Thymus (tissue), 14 donors: ENCODE measurements at places on chromosomes 4 and X. TPM values are rescaled to one million over a fixed set of nuclear protein-coding genes. Genes with fewer than 3 reads are reported as not detected.

The MAGEB10 gene
- not detected for total RNA-seq

GRCh38 chr4:47784222-47784621, 53.6 kb downstream of the CORIN start:
- no peak overlapping the region for H3K27ac ChIP-seq
- H3K4me3 ChIP-seq: no peak overlapping the region
- no peaks in the 10 kb centered on the region for H3K27me3 ChIP-seq
- H3K4me1 ChIP-seq: no peaks in the 10 kb centered on the region
- no peak for DNase-seq
- H3K36me3 ChIP-seq: no peaks in the 10 kb centered on the region

DNA sequence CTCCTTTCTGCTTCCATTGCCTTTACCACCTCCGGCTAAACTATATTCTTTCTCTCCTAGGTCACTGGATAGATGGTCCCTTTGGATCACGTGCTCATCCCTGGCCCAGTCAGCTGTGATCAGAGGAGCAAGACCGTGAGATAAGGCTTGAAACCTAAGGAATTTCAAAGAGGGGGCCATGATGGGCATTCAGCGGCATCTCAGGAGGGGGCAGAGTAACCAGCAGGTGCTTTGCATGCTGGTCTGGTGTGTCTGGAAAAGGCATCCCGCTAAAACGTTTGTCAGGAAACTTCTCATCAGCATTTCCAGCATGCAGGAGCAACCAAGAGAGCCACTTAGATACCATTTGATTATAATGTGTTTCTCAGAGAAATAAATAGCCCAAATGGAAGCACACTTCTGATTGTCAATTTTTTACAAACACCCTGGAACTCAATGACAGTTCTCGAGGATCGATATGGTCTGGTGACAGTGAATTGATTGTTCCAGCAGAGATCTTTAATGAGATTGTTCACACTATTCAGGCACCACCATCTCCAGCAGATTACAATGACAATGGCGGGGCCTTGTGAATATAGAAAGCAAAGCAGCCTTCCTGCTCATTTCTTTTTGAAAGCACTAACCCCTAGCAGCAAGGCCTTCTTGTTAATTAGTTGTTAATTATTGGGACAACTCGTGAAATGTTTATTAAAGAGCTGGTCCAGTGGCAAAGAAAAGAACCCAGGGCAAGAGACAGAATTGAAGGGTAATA, 327.1 kb downstream of the PTTG2 start:
- H3K36me3 ChIP-seq: no peaks in the 10 kb centered on the region
- no peak overlapping the region for H3K27ac ChIP-seq
- H3K4me3 ChIP-seq: no peak overlapping the region
- no peaks in the 10 kb centered on the region for H3K27me3 ChIP-seq
- no peak for DNase-seq

The EDA gene
- total RNA-seq: 0.76 TPM

GRCh38 chr4:159389756-159390155, 286.9 kb downstream of the RAPGEF2 start:
- H3K4me3 ChIP-seq: no peak overlapping the region
- H3K27me3 ChIP-seq: no peaks in the 10 kb centered on the region
- no peak overlapping the region for H3K27ac ChIP-seq
- H3K36me3 ChIP-seq: no peaks in the 10 kb centered on the region
- H3K4me1 ChIP-seq: no peaks in the 10 kb centered on the region

The INTS6L gene
- 26.3 TPM for total RNA-seq

- H3K27me3 ChIP-seq: no peaks in the 10 kb centered on the region
- no peaks in the 10 kb centered on the region for H3K4me1 ChIP-seq
- DNase-seq: no peak
- no peaks in the 10 kb centered on the region for H3K36me3 ChIP-seq
Observed at GRCh38 chr4:45438047-45438446, 685.8 kb downstream of the GABRG1 start.

DNA sequence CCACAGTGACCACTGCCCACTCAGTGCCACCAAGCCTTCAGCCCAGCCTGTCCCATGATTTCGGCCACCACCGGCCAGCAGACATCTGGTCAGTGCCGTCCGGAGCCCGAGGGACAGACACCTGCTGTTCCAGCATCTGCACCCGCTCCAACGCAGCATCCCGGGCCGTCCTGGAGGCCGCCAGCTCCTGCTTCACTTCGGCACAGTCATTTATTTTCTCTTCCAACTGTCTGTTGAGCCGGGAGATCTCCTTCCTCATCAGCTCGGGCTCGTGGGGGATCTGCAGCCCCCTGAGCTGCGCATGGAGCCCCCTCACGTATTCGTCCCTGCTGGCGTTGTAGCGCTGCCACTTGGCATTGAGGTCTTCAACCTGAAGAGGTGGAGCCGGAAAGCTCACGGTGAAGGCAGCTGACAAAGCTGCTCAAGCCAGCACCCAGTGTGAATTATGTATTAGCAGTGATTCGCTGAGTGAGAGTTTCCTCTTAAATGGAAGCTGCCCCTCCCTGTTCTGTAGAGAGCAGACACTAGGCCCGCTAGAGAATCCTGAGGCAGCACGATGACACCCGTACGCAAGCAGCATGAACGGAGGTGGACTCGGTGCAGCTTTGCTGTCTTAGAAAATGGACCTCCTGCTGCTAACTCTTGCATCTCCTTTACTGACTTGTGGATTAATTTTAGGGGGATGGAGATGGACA, 11.4 kb downstream of the TNIP2 start:
- H3K4me1 ChIP-seq: peaks cover 35% of the 10 kb centered on the region
- no peak overlapping the region for H3K27ac ChIP-seq
- H3K4me3 ChIP-seq: no peak overlapping the region
- H3K36me3 ChIP-seq: peaks cover 60% of the 10 kb centered on the region
- no peak for DNase-seq

DNA sequence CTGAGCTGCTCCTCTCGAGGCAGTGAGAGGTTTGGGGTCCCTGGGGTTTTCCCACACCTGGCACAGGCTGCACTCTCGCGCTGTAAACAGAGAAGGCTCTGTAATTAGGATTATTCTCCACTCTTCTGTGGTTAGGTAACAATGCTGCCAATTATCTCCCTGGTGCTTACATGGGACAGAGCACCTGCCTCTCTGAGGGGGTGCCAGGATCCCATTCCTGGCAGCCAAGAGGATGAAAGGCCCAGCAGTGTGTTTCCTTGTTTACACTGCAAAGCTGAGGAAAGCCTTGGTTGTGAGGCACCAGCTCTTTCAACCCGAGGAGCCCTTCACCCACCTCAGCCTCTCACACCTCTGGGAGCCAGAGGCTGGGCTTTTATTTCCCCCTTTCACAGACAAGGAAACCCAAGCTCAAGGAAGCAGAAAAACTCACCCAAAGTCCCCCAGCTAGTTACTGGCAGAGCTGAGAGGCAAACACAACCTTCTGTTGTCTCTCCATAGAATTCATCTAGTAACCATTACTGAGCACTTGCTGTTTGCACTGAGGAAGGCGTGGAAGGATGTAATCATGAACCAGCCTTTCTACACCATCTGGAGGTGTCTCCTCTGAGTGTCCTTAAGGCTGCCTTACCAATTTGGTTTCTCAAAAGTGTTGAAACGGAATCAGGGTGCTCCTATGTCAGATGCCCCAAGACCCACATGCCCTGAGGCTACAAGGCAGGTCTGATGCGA, 39.7 kb upstream of the PROM1 start:
- no peak overlapping the region for H3K4me3 ChIP-seq
- H3K27me3 ChIP-seq: no peaks in the 10 kb centered on the region
- DNase-seq: no peak
- peaks cover 14% of the 10 kb centered on the region for H3K4me1 ChIP-seq
- no peaks in the 10 kb centered on the region for H3K36me3 ChIP-seq

DNA sequence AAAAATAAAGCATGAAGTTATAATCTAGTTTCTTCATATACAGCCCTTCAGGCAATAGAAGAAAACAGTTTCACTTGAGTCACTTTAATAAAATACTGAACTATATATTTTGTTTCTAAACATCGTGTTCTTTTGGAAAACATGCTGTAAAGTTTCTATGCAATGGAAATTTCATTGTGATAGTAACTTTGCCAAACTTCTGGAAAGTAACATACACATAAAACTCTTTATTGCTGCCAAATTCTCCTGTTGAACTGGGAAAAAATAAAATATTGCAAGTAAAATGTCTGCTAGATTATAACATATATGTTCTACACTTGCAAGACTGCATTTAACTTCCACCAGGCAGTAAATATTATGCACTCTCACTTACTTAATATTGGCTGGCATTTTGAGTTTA, 635.4 kb downstream of the SPRY1 start:
- no peak overlapping the region for H3K27ac ChIP-seq
- no peak overlapping the region for H3K4me3 ChIP-seq
- no peaks in the 10 kb centered on the region for H3K4me1 ChIP-seq
- H3K36me3 ChIP-seq: no peaks in the 10 kb centered on the region
- no peak for DNase-seq

DNA sequence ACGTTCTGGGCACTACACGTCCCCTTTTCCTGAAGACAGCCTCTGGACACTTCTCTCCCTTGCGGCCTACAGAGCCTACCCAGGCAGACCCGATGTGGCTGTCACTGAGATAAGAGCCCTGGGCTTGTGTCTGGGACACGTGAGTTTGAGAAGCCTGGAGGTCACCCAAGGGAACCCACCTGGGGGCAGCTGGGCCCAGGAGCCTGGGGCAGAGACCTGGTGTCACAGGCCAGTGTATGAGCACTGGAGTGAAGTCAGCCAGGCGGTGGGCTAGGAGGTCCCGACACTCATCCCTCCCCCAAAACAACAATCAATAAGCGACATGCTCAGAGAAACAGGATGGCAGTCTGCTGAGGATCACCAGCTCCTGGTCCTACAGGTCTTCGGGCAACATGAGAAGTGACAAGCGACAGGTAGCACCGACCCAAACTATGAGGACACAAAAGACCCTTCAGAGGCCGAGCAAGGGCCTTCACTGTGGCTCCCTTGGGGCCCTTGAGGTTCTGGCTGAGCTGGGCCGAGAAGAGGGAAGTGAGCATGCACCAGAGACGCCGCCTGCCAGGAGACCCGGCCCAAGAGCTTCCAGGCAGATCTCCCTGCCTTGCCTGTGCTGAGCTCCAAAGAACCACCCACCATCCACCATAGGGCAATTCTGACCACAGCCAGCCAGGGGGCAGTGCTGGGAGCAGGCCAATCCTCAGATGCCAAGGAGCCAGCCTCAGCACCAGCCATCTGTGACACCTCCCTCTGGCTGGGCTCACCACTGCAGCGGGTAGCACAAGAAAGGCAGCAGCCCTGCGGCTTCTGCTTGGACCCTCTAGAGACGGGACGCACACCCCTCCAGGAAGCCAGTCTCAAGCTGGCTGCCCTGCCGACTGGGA, 11.0 kb upstream of the DUSP9 start:
- H3K36me3 ChIP-seq: no peaks in the 10 kb centered on the region
- no peaks in the 10 kb centered on the region for H3K4me1 ChIP-seq
- no peak for DNase-seq
- H3K27me3 ChIP-seq: peaks cover 2% of the 10 kb centered on the region
- no peak overlapping the region for H3K4me3 ChIP-seq
- H3K27ac ChIP-seq: no peak overlapping the region

DNA sequence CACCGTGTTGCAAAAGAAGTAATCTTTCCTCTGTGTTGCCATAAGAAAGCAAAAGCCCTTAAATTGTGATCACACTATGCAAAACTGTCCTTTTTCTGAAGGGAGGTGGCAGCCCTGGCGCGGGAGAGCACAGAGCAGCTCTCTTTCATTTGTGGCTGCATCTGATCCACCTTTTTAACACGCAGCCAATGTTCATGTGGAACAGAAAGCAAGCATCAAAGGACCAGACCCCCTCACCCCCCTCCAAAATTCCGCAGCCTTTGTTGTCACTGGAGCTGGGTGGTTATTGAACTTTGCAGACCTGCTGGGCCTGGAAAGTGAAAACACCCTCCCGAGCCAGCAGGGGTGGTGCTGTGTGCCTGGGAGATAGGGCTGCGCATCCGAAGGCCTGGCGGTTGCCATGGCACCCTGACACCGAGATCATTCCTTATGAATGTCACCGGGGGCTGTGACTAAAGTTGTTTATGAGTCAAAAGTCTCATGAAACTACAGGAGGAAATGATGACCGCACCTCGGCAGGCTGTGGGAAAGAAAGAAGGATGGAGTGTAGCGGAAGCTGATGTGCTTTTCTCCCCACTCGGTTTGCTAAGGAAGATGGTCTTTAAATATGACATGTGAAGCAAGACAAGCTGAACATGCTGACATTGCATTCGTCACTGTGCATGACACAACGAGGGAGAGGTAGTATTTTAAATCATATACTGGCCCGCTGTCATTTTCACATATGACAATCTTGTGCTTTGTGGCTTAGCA, 367.4 kb downstream of the UNC5C start:
- H3K36me3 ChIP-seq: no peaks in the 10 kb centered on the region
- DNase-seq: no peak
- H3K4me1 ChIP-seq: peaks cover 25% of the 10 kb centered on the region
- no peak overlapping the region for H3K27ac ChIP-seq
- no peak overlapping the region for H3K4me3 ChIP-seq

DNA sequence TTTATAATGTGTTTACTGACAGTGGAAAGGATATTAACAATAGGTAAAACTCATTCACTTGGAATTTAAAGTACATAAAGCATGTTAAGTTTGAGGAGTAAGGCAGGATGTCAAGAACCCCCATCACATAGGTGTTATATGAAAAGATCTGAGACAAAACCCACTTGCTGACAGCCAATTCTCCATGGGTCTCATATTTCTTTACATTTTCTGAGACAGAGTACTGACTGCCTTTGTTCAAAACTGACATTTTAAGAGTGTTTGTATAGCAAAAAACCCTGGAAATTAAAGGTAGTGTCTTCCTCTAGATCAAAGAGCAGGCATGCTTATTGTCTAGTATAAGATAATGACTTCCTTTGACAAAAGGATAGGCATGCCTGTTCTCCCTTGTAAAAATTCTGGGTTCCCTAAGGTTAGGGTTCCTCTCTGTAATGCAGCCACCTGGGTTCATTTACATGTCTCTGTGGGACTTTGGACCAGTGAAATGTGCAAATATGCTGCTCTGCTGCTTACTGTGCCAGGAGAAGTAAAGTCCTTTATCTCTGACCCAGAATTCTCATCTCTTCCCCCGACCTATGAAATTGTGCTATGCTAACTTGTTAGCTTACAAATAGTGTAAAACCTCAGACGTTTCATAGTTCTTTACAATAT, 123.6 kb downstream of the PCDH18 start:
- no peak for DNase-seq
- no peaks in the 10 kb centered on the region for H3K36me3 ChIP-seq
- no peaks in the 10 kb centered on the region for H3K27me3 ChIP-seq
- no peak overlapping the region for H3K4me3 ChIP-seq

DNA sequence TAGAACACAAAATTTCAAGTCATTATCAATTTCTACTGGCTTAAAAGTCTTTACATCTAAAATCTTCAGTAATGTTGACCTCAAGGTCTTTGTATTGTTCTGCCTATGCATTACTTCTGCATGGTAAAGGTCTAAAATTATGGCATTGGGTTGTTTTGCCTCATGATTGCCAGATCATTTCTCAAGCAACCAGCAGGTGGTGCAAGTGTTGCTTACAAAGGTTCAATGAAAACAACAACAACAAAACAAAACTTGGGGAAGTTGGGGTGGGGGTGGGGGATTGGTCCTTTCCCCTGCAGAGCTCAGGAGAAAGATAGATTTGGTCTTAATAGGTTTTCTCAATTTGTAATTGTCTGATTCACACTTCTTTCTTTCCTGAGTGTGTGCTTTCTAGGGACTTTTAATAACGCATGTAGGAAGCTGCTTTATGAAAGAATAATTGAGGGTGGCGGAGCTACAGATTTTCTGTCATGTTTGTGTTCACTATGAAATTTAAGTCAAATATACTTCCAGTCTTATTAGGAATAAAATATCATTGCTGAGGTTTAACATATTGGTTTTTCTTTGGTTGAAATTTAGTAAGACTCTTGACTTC, 145.1 kb downstream of the COL4A5 start:
- no peaks in the 10 kb centered on the region for H3K27me3 ChIP-seq
- H3K36me3 ChIP-seq: no peaks in the 10 kb centered on the region
- no peak for DNase-seq
- H3K27ac ChIP-seq: no peak overlapping the region
- H3K4me1 ChIP-seq: no peaks in the 10 kb centered on the region
